ENCODE measurements at places on chromosomes 2 and 18. TPM values are rescaled to one million over a fixed set of nuclear protein-coding genes. Genes with fewer than 3 reads are reported as not detected.

DNA sequence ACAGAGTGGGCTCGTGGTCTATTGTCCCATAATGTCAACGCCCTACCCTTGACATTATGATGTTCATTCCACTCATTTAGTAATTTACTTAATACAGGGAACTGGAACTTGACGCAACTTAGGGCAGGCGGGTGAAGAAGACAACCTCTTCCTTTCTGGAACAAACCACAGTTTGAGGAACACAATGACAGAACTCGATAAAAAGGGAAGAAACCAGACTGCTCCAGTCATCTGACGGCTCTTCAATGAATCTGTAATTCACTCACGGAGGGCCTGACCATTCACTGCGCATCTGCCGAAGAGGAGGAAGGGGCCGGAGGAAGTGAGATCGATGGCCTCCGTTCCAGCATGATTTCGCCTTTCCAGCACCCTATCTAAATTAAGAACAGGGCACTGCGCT is 83.2 kb downstream of the BCL2 start:
- H3K4me3 ChIP-seq: no peak overlapping the region
- no peak for DNase-seq

DNA sequence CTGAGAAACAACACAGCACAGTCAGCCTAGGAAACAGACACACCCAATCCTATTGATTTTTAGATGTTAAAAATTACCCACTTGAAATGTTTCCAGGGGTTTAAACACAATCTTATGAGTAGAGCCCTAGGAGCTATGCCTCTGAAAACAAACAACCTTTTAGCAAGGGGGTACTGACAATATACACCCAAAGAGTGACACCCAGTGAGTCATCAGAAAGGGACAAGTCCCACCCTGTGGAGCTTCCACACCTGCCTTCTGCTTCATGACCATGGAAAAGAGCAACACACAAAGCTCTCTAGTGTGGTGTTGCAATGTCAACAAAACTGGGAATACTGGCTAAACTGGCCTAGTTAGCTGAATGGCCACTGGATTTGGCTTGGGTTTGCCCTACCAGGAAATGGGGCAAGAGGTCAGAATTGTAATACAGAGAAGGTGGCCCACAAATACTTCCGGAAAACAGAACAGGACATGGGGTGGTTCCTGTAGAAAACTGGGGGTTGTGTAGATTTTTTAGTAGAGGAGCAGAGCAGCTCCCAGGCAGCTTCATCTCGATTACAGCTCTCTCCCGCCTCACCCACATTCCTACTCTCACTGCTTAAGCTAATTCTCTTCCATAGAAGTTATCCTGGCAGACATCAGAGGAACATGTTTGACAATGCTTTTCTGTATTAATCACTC is 98.2 kb downstream of the GAREM1 start:
- no peak overlapping the region for H3K27ac ChIP-seq
- H3K27me3 ChIP-seq: no peaks in the 10 kb centered on the region
- H3K4me1 ChIP-seq: peaks cover 2% of the 10 kb centered on the region

DNA sequence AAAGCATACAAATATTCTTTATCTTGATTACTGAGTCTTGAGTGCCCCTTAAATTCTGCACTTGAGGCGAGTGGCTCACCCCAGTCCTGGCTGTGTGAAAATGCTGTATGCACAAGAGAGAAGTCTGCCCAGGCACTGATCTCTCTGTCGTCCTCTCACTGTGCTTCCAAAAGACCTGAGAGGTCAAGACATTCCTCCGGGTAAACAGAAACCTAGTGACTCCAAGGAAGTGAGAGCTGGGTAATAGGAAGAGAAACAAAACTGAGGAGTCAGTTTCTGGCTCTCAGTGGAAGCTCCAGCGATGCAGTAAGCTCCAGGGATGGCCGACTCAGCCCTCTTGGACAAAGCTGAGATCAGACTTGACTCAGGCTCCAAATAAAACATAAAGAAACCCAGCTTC is 70.9 kb downstream of the AAK1 start:
- DNase-seq: peak; percentile 52
- H3K27me3 ChIP-seq: no peaks in the 10 kb centered on the region

The LINC00305 gene
- total RNA-seq: not detected

The SPATA3 gene
- not detected for total RNA-seq

All from lung (tissue), 17 donors.